ENCODE measurements at places on chromosomes 1 and 21.

GRCh38 chr1:92184632-92185031 lies 33.1 kb upstream of the C1orf146 start:
- DNase-seq = peak; percentile 59

- no peak for DNase-seq
Measured at GRCh38 chr1:12756768-12757413, 10.9 kb downstream of the CFAP107 start.

GRCh38 chr1:54546651-54547401 lies 1.2 kb upstream of the ACOT11 start:
- DNase-seq = no peak

DNA sequence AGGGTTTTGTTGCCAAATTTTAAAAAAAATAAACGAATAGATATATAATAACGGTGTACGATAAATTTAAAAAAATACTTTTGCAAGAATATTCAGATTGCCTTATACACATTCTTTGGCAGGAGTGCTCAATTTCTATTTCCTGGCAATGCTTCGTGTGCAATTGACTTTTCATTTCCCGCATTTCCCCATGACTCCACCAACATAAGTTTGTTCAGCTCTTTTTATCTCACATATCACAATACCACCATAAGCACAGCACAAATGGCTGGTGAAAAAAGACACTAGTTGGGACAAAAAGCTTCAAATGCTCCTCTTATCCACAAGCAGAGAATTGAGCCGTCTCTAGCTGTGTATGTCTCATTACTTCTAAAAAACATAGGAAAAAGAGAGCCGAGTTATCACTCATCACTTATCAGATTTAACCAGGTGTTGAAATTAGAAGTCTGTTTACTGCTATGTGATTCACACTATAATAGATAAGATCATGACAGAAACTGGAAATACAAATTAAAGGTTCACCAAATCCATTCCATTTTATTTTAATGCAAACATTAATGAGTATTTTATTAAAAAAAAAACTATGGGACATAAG lies 28.9 kb upstream of the RGS1 start:
- DNase-seq = no peak

DNA sequence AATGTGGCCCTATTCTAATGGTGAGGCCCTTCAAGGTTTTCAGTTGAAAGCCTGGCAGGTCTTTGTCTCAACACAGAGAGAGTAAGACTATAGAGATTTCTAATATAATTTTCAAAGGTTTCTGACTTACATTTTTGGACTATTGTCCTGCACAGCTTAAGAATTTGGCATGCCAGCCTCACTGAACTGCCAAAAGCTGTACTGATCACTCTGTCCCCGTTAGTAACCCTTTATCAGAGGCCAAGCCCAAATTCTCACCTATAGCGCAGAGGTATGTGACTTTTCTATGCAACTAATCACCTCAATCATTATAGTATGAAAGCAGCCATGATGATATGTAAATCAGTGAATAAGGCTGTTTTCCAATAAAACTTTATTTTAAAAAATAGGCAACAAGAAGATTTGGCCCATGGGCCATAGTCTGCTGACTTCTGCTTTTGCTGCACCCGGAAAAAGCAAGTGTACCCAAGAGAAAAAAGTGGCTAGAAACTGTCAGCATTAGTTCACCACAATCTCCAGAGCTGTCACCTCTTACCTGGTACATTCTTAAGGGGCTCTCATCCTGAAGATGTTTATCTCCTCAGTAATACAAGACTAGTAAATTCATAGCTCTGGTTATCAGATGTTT lies 85.4 kb downstream of the PIGK start:
- DNase-seq = no peak

DNA sequence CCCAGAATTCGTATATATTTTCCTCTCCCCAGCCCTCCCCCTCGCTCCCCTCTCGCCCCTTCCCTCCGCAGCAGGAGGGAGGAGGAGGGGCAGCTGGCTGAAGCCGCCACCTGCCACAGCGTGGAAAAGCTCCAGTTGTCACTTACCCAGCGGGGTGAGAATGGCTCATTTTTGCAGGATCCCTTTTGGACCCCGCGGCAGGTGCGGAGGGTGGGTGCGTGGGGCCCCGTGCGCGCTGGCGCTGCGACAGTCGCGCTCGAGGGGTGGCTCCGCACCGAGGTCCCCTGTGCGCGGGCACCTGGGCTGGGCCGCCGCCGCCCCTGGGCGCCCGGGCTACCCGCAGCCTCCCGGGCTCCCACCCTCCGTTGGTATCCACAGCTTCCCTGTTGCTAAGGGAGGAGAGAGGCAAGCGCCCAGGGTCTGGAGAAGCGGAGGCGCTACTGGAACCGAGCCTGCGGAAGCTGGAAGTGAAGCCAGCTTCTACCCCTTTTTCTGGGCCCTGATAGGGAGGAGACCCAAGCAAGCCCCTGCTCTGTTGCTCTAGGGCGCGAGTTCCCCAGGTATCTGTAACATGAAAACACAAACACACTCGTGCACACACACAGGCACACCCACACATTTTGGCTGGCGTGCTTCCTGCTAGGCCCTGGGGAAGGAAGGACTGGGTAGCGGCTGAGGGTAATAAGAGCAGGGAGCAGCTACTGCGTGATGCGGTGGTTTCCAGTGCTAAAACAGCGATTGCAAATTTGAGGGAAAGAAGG lies at the start of gene ERICH3:
TSS of gene ERICH3 (minus strand) at position 442 of the 761 bp plus-strand sequence. CDS start at position 169, 273 bp downstream.
- no peak for DNase-seq

GRCh38 chr1:227764019-227764391 lies 28.8 kb downstream of the SNAP47 start:
- no peak for DNase-seq

GRCh38 chr21:42565206-42565810 lies 51.7 kb downstream of the SLC37A1 start:
- no peak for DNase-seq

- no peak for DNase-seq
Measured at GRCh38 chr1:211660718-211661222, 14.7 kb downstream of the NEK2 start.

DNA sequence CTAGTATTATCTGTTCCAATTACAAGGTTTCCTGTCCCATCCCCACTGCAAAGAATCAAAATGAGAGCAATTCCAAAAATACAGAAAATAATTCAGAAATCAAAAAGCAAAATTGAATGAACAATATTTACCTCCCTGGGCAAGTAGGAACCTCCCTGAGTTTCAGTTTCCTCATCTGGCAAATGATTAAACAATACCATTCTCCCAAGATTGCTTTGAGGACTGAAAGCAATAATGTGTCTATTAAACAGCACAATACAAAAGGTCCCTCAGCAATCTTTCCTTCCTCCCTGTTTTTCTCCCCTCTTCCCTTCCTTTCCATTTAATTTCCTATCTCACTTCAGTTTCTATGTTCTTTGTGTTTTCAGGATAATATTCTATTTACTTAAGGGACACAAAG lies 171.0 kb downstream of the ZC3H11B start:
- DNase-seq = no peak

DNA sequence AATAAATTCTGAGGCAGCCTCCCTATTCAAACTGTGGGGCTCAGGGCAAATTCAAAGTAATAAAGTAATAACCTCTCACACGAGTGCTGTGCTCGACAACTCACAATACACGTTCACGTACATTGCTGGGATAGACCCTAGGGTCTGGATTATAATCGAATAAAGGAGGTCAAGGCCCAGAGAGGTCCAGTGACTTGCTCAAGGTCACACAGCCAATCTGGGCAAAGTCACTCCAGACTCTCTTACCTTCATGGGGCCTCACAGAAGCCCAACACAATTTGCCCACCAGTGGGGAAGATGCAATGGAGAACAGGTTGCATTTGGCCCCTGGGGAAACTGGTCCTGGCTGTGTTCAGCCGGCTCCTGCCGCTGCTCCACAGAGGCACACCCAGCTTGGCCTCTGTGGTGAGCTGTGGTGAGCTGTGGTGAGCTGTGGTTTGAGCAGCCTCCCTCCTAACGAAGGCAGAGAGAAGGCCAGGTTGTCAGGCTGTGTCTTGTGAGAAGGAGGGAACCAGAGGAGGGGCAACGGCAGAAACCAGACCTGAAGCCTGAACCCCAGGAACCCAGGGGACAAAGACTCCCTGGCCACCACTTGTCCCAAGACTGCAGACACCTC lies 35.1 kb downstream of the NUAK2 start:
- peak; percentile 78 for DNase-seq

DNA sequence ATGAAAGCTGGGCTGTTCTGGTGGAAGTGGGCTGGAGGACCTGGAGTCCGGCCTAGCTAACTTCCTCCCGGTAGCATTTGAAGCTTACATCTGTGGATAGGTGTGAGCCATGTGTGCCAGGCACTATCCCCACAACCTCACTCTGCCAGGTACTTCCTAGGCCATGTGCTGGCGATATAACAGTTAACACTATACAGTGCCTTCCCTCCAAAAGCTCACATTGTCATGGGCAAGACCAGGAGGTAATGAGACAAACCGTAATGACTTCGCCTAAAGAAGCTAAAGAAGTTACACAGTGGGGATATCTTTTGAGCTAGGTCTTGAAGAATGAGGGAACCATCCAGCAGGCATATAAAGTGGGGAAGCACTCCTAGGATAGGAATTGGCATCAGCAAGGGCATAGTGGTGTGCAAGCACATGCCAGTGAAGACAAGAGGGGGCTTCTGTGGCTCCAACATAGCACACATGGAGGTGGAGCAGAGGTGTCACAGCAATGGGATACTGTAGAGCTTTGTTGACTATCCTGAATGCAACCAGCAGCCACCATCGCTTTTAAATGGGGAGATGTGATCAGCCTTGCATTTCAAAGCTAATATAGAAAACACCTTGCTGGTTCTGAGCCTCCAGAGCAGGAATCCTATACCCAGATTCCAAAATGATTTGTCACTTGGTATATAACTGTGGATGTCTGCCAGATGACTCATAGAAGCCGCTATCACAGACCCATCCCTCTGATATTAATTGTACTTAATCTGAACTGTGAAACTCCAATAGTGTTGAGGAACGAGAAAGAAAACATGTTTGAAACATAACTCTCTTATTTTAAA lies 466.3 kb downstream of the LMO4 start:
- peak; percentile 43 for DNase-seq

GRCh38 chr1:217373761-217374701 lies 256.9 kb downstream of the GPATCH2 start:
- no peak for DNase-seq

GRCh38 chr1:29648798-29649188 lies 412.5 kb downstream of the PTPRU start:
- no peak for DNase-seq

- peak; percentile 87 for DNase-seq
Measured at GRCh38 chr1:226697151-226697928, 41.7 kb downstream of the ITPKB start.

DNA sequence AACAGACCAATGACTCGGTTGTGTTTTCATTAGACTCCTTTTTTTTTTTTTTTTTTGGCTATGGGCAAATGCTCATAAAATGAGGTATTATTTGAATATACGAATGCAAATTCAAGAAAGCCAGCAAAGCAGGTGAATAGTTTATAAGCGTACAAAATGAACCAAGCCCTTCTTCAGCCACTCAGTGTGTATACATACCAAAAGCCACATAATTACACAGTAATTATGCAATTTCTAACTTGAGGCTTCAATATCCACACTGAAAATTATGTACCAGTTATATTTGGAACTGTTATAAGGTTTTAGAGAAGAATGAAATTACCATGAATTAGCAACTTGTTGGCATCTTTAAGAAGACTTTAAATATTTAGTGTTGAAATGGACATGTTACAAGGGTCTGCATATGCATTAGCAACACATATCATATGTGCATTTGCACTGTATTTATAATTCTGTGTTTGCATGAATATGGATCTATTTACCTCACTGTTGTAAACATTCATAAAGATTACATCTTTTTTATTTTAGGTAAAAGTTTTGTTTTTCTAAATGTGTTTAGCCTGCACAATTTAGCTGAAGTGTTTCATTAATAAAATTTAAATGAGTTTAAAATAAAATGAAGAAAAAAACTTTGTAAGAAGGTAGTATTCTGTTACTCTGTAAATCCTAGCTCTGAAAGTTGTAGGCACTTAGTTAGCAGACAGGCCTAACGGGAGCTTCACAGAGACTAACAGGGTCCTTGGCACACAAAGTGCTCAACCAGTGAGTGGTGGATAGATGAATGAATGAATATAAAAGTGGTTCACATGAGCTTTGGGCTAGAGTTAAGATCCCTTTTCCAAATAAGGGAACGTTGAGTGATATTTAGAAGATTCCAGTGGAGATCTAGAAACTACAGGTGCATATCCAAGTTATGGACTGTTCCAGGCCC lies 241.0 kb upstream of the NFIA start:
- DNase-seq = no peak

All from astrocyte of the cerebellum (primary cell).